Right lobe of liver (tissue), 6 donors: ENCODE measurements at places on chromosomes 5 and 9. TPM values are rescaled to one million over a fixed set of nuclear protein-coding genes. Genes with fewer than 3 reads are reported as not detected.

BAAT gene
- total RNA-seq, result 648 TPM

MOB3B gene
- 1.1 TPM for total RNA-seq

PCDHGA2 gene
- 0.58 TPM for total RNA-seq

OTULINL gene
- total RNA-seq, result 0.66 TPM

NDUFAF2 gene
- total RNA-seq, result 11.7 TPM

PAEP gene
- not detected for total RNA-seq

B4GALT1 gene
- total RNA-seq, result 99.2 TPM

DNA sequence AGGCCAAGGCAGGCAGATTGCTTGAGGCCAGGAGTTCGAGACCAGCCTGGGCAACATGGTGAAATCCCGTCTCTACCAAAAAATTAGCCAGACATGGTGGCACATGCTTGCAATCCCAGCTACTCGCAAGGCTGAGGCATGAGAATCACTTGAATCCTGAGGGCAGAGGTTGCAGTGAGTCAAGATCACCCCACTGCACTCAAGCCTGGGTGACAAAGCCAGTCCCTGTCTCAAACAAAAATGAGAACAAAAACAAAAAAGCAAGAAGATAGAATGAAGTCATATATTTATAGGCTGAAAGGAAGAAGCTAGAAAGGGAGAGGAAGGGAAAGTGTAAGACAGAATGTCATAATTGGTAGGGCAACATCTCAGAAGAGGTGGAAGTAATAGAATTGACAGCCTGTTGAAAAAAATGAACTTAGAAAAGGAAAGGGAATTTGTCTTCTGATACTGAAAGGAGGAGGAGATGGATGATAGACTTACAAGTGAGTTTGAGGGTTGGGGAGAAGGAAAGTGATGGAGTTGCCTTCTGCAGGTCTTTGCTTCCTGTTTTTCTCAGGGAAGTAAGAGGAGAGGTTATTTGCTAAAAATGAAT, 32.2 kb downstream of the CARD6 start:
- no peak overlapping the region for H3K27ac ChIP-seq
- H3K27me3 ChIP-seq, result no peaks in the 10 kb centered on the region
- no peak overlapping the region for H3K4me3 ChIP-seq
- no peak for DNase-seq

GRCh38 chr5:14060218-14060617, 82.9 kb upstream of the TRIO start:
- no peak for DNase-seq
- no peaks in the 10 kb centered on the region for H3K27me3 ChIP-seq
- no peak overlapping the region for H3K4me3 ChIP-seq
- no peak overlapping the region for H3K27ac ChIP-seq
- H3K4me1 ChIP-seq, result no peaks in the 10 kb centered on the region

GRCh38 chr9:93081081-93081529, 14.9 kb upstream of the CARD19 start:
- H3K27me3 ChIP-seq, result no peaks in the 10 kb centered on the region
- H3K36me3 ChIP-seq, result no peaks in the 10 kb centered on the region
- H3K4me3 ChIP-seq, result no peak overlapping the region
- no peak overlapping the region for H3K27ac ChIP-seq
- DNase-seq, result peak; percentile 28

DNA sequence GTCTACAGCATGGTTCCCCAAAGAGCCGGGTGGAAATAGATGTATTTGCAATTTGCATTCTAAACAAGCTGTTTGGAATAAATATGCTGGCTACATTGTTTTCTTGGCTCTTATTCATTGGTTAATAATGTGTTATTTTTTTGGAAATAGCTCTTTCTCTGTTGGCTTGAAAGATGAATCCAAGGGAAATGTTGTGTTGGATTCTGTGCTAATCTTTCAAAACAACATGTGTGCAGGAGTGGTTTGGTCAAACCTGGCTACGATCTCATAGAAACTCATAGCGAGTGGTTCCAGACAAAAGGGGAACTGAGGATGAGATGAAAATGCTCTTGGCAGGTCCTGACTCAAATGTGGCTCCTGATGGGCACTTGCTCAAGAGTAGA, 63.7 kb upstream of the CXCL14 start:
- H3K27ac ChIP-seq, result no peak overlapping the region
- no peak overlapping the region for H3K4me3 ChIP-seq
- H3K4me1 ChIP-seq, result no peaks in the 10 kb centered on the region
- H3K27me3 ChIP-seq, result no peaks in the 10 kb centered on the region
- H3K36me3 ChIP-seq, result no peaks in the 10 kb centered on the region
- DNase-seq, result no peak

DNA sequence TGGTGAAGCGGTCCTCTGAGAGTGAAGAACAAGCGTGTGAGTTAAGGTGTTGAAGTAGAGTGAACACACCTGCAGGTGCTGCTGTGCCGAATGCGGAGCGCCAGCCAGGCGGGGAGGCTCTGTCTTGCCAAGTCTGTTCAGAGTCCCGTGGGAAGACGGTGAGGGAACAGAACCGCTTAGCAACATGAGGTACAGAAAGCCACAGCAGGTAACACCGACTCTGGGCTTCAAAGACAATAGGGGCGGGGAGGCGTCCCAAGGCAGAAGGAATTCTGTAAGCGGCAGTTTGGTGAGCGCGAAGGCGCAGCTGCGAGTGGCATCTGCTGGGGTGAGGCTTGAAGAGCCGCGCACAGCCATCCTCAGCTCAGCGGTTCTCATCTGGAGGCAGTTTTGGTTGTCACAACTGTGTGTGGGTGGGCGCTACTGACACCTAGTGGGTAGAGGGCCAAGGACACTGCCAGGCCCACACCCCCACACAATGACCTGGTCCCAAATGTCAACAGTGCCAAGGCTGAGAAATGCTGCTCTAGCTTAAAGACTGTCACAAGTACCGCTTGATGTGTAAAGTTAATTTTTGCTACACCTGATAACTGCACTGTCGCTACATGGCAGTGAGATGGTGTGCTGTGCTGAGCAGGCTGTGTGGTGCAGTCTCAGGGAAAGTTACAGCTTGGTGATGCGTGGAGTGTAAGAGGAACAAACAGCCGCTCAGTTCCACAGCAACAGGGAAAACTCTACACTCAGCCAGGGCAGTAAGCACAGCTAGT, 67.4 kb upstream of the TBC1D9B start:
- H3K27ac ChIP-seq, result no peak overlapping the region
- no peak for DNase-seq
- peaks cover 11% of the 10 kb centered on the region for H3K4me1 ChIP-seq
- peaks cover 28% of the 10 kb centered on the region for H3K36me3 ChIP-seq
- H3K27me3 ChIP-seq, result no peaks in the 10 kb centered on the region

DNA sequence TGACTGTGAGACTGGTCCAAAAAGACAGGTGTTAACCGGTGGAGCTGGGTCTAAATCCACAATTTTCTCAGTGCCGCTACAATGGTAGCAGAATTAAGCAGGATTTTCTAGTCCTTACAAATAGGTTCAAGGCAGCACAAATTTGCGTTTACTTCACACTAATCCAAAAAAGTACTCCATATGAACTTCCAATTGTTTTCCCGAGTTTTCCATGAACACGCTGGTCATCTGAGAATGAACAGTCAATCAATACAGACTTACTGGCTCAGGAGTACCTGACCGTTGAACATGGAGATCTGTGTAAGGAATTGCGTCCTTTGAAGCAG, 709 bp downstream of the SLC35D2 start:
- H3K27me3 ChIP-seq, result no peaks in the 10 kb centered on the region
- no peak for DNase-seq
- H3K27ac ChIP-seq, result peak overlapping the region; percentile 80
- H3K36me3 ChIP-seq, result no peaks in the 10 kb centered on the region
- peak overlapping the region; percentile 70 for H3K4me3 ChIP-seq

- no peaks in the 10 kb centered on the region for H3K36me3 ChIP-seq
- H3K4me1 ChIP-seq, result no peaks in the 10 kb centered on the region
- no peak overlapping the region for H3K4me3 ChIP-seq
- H3K27me3 ChIP-seq, result no peaks in the 10 kb centered on the region
Observed at GRCh38 chr9:85041466-85042137, 372.1 kb downstream of the NTRK2 start.

GRCh38 chr5:163489055-163489744, 16.2 kb upstream of the MAT2B start:
- no peaks in the 10 kb centered on the region for H3K4me1 ChIP-seq
- no peaks in the 10 kb centered on the region for H3K36me3 ChIP-seq
- peak; percentile 58 for DNase-seq
- H3K27ac ChIP-seq, result peak overlapping the region; percentile 65
- H3K4me3 ChIP-seq, result no peak overlapping the region

- no peak overlapping the region for H3K4me3 ChIP-seq
- no peaks in the 10 kb centered on the region for H3K36me3 ChIP-seq
- no peaks in the 10 kb centered on the region for H3K4me1 ChIP-seq
- H3K27ac ChIP-seq, result no peak overlapping the region
- no peak for DNase-seq
Observed at GRCh38 chr5:9498541-9499497, 47.1 kb downstream of the SEMA5A start.

- no peak overlapping the region for H3K4me3 ChIP-seq
- no peak for DNase-seq
- H3K4me1 ChIP-seq, result no peaks in the 10 kb centered on the region
Observed at GRCh38 chr9:88915916-88916315, 75.4 kb upstream of the S1PR3 start.

DNA sequence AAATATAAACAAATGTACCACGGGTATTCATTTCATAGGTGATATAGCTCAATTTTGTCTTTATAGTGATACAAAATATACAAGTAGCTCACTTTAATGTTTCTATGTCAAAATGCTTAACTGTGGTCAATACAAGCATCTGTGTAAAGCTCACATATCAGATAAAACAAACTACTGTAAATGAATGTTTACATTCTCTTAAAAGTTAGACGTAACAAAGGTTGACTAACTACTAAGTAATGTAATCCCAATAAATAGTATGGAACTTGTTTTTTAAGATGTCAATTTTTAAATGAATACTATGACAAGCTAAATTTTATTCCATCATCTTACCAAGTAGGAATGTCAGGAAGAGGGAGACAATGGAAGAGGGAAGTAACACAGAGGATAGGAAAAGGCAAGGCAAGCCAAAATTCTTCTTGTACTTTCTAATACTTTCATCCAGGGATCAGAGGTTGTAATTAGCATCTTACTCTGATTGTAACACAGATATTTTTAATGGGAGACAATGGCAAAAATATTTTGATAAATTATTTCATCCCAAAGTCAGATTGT, 105.5 kb downstream of the STRBP start:
- H3K27me3 ChIP-seq, result no peaks in the 10 kb centered on the region
- no peak overlapping the region for H3K4me3 ChIP-seq
- DNase-seq, result no peak
- no peaks in the 10 kb centered on the region for H3K4me1 ChIP-seq
- no peak overlapping the region for H3K27ac ChIP-seq
- no peaks in the 10 kb centered on the region for H3K36me3 ChIP-seq

DNA sequence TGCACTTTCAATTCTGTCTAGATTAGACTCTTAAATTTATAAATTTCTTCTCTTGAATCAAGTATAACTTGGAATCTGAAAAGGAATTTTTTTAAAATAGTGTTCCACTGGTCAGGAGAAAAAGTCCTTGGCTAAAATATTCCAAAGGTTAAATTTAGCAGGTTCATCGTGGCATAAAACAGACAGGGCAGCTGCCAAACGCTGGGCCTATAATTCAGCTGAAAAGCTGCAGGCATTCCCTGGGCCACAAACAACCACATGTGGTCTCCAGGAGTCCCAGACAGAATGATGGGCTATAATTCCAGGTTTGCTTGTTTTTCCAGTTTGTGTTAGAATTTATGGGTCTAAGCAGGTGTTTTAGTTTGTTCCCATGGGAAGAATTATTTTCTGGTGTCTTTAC, 71.1 kb upstream of the RETREG1 start:
- no peak overlapping the region for H3K4me3 ChIP-seq
- no peak for DNase-seq
- H3K27ac ChIP-seq, result no peak overlapping the region
- H3K4me1 ChIP-seq, result no peaks in the 10 kb centered on the region

DNA sequence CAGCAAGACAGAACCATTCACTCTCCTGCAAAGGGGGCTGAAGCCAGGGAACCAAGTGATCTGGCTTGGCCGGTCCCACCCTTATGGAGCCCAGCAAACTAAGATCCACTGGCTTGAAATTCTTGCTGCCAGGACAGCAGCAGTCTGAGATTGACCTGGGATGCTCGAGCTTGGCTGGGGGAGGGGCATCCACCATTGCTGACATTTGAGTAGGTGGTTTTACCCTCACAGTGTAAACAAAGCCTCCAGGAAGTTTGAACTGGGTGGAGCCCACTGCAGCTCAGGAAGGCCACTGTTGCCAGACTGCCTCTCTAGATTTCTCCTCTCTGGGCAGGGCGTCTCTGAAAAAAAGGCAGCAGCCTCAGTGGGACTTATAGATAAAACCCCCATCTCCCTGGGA, 60.5 kb downstream of the TNFSF8 start:
- no peak overlapping the region for H3K27ac ChIP-seq
- no peak for DNase-seq
- no peaks in the 10 kb centered on the region for H3K36me3 ChIP-seq

GRCh38 chr9:32503008-32503407, 23.0 kb downstream of the RIGI start:
- no peak for DNase-seq
- no peaks in the 10 kb centered on the region for H3K27me3 ChIP-seq
- peaks cover 6% of the 10 kb centered on the region for H3K36me3 ChIP-seq
- no peak overlapping the region for H3K4me3 ChIP-seq
- no peak overlapping the region for H3K27ac ChIP-seq
- no peaks in the 10 kb centered on the region for H3K4me1 ChIP-seq

GRCh38 chr5:76789991-76790581, 28.7 kb upstream of the F2RL1 start:
- H3K27me3 ChIP-seq, result no peaks in the 10 kb centered on the region
- DNase-seq, result no peak
- no peak overlapping the region for H3K4me3 ChIP-seq

- H3K27me3 ChIP-seq, result no peaks in the 10 kb centered on the region
- H3K4me1 ChIP-seq, result no peaks in the 10 kb centered on the region
- H3K4me3 ChIP-seq, result no peak overlapping the region
- H3K27ac ChIP-seq, result peak overlapping the region; percentile 61
- H3K36me3 ChIP-seq, result no peaks in the 10 kb centered on the region
- no peak for DNase-seq
Observed at GRCh38 chr5:78527054-78527859, 121.3 kb downstream of the LHFPL2 start.

DNA sequence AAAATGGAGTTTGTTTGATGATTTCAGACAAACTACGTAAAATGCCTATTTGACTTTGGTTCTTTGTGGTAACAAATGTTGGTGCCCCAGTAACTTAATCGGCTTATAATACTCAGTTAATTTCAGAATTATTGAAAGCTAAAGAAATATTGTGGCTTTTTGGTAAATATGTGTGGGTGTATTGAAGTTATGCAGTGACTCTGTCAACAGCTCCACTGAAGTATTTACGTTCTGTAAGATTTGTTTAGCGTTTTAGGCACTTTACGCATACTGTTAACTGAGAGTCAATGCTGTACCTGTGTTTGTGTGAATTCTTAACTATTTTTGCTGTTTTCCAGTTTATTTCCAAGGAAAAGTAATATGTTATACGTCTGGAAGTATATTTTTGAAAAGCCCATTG, 2.2 kb downstream of the RAD23B start:
- H3K36me3 ChIP-seq, result no peaks in the 10 kb centered on the region
- H3K4me1 ChIP-seq, result peaks cover 60% of the 10 kb centered on the region
- DNase-seq, result no peak

GRCh38 chr9:128940946-128941755, 6.3 kb downstream of the DOLK start:
- H3K27me3 ChIP-seq, result no peaks in the 10 kb centered on the region
- no peak overlapping the region for H3K4me3 ChIP-seq
- no peak for DNase-seq
- H3K27ac ChIP-seq, result no peak overlapping the region
